ENCODE measurements at places on chromosomes 12 and 14.

DNA sequence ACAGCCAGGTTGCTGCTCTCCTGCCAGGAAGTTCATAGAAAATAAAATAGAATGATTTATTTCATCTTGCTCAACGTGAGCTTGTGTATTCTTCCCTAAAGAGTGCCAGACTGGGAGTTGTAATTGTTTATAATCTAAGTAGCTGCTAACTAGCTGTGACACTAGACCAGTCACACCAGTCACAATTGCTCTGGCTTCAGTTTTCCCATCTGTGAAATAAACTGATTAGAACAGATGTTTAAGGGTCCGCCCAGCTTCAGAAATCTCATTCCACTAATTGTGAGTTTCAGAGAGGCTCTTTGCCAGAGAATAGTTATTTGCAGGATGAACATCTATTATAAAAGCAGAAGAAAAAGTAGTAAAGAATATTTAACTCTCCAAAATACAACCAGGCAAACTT, 55.6 kb upstream of the ZDHHC17 start:
- no peak for DNase-seq

- DNase-seq: no peak
Measured at GRCh38 chr14:104322531-104323366, 184.4 kb downstream of the KIF26A start.

DNA sequence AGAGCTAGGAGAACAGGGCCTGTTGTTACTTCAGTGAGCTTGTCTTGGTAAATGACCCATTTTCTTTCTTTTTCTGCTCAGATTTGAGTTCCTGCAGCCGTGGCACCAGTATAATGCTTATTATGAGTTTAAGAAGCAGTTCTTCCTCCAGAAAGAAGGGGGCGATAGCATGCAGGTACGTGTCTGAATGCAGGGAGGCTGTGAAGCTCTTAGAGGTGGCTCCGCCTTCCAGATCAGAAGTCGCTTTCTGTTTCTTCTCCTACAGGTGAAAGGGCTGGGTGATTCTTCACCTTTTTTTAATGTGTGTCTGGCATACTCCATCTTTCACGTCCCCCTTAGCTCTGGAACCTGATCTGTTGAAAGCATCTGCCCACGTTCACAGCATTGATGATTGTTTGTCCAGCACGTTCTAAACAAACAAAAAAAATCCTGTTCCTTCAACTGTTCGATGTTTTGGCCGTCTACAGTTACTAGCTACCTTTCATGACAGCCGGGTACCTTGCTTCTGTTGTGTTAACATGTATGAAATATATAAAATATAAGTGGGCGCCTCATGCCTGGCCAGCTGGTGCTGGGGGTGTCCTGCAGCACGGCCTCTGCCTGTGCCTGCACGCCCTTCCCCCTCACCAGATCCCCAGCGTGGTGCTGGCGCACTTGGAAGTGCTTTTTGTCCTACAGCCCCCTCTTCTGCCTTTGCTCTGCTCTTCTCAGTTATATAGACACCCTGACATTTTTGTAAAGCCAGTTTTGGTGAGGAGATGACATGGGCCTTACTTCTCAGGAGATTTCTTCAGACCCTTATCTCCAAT, 44.6 kb downstream of the SFSWAP start:
- DNase-seq: peak; percentile 28

DNA sequence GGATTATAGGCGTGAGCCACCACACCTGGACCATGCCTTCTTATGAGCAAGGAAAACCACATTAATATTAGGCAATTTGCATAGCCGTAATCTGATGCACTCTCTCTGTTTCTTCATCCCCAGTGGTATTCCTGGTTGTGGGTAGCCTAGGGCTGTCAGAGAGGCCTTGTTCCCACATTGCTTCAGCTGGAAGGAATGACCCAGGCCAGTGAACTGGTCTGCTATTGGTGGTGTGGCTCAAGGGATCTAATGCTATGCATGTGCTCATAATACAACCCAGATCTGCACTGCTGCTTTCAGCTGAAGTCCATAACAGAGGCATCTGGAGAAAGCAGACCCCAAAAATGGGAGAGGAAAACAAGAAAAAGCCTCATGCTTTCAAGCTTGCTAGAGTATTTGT, 33.1 kb upstream of the G2E3 start:
- no peak for DNase-seq

- DNase-seq: no peak
Measured at GRCh38 chr12:86774841-86775388, 518.7 kb upstream of the MGAT4C start.

- DNase-seq: no peak
Measured at GRCh38 chr14:51487848-51488247, 163.9 kb upstream of the FRMD6 start.

DNA sequence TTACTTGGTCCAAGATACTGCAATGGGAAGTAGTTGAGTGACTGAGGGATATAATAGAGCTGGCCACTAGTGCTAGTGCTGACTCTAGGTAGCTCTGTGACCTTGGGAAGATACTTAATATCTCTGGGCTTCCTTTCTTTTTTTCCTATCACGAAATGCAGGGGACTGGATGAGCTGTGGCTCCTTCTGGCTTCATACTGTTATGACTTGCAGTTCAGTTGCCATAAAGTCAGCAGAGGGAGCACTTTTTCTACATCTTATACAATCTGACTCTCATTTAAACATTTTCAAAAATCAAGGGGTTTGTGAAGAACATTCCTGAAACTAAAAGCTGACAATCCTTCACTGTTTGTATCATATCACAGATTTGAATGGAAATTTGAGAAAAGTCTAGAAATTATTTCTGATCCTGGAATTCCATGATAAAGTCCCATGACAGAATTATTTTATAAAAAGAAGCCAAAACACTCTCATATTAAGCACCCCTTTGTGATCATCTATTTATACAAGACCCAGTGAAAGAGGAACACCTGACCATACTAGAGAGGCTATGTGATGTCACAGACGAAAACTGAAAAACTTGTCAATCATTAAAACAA, 5.3 kb downstream of the BHLHE41 start:
- DNase-seq: no peak

DNA sequence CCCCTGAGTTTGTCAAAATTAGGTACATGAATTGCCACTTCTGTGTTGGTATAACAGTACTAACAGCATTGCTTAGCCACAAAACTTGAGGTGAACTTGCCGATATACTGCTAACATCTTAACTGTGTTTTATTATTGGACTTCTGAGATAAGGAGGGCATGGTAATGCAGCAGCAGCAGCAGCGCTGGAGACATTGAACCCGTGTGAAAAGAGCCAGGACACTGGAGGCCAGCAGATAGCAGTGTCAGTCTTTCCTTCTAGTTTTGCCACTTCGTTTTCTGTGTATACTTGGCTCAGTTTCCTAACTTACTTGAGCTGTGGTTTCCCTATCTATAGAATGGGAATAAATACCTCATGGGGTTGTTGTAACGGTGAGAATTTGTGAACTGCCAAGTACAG, 82.7 kb downstream of the KTN1 start:
- no peak for DNase-seq

GRCh38 chr12:110004598-110004997, 5.4 kb downstream of the ANKRD13A start:
- no peak for DNase-seq

DNA sequence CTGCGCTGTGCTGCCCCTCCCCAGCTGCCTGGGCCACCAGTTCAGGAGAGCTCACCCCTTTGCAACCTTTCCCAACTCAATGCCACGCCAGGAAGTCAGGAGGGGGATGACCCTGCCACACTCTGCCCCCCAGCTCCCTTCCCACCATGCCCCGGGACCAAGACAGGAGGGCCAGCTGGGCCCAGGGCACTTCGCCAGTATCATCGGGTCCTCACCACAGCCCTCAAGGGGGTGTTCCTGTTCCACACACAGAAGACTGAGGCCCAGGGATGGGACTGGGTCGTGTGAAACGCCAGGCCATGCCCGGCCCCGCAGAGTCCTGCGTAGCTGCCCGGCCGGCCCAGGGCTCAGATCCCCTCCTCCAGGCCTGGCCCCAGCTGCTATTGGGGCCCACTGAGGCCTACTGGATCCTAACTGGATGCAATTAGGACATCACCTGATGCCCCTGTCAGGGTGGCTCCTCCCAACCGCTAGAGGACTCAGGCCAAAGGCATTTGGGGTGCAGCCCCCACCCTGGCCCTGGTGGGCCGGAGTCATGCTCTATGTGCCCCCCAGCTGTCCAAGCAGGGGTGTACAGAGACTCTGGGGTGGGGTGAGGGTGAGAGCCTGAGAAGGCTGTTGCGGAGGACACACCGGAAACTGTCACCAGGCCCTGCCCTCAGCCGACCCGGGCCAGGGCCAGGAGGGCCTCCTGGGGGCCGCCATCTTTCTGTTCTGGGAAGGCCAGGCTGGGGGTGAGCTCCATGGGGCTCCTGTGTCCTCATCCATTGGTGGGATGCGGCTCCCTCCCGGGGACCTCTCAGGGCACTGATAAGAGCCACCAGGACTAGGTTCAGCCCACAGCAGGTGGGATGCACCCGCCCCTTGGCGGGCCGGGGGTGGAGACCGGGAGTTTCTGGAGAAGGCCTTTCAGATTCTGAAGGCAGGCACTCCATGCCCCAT, 29.3 kb upstream of the ANKRD9 start:
- no peak for DNase-seq

DNA sequence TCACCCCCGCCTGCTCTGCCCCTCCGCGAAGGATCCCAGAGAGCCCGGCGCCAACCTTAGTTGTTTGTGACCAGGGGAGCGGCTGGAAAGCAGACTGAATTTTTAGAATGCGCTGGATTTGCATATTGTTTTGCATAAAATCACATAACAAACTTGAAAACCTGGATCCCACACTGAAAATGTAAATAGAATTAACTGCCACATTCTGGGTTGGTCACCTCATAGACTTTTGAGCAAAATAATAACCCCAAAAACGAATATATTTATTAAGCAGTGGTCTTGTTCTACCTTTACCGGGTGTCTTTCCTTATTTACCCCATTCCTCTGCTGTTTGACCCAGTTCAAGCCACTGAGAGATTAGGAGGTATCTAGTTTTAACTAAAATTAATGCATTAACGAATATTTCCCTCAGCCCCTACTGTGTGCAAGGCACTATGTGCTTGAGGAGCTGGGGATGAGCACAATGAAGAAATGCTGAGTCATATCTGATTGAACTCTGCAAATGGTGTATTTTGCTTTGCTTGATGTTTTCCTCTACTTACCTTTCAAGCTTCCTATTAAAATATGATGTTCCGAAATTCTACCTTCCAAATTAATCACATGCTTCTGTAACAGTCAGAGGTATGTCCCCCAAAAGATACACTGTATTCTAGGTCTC, 438 bp upstream of the EGLN3 start:
- DNase-seq: no peak

- DNase-seq: no peak
Measured at GRCh38 chr14:79334272-79334671, 877.0 kb downstream of the DIO2 start.

- no peak for DNase-seq
Measured at GRCh38 chr14:86491743-86492142, 961.8 kb downstream of the FLRT2 start.

DNA sequence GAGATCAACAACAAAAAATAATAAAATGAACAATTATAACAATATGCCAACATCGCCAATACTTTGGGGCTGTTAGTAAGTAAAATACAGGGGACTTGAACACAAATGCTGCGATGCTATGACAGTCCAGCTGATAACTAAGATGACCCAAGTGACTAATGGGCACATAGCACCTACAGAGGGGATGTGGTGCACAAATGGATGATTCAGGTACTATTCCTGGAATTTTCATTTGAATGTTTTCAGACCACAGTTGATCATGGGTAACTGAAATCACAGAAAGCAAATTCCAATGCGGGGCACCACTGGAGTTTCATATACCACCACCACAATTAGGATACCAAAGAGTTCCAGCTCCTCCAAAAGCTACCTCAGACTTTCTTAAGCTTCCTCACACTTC, 82.9 kb downstream of the RCOR1 start:
- no peak for DNase-seq

DNA sequence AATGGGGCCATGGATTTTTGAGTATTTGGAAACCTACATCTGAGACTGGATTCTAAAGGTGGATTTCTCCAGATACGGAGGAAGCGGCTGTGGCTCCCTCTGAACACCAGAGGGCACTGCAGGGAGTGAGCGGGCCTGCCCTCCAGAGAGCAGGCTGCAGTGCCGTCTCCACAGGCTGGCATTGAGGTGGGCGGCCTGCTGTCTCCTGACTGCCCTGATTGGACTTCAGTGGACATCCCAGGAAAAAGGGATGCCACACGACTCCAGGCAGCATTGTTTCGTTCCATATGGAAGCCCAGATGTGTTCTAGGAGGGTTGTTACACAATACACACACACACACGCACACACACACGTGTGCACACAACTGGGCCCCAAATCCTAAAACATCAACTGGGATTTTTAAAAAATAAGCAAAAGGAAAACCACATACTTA, 20.9 kb upstream of the ANO2 start:
- peak; percentile 18 for DNase-seq

- no peak for DNase-seq
Measured at GRCh38 chr12:23084236-23084995, 459.4 kb downstream of the ETNK1 start.

GRCh38 chr14:66496188-66496807, 10.1 kb downstream of the CCDC196 start:
- DNase-seq: no peak

DNA sequence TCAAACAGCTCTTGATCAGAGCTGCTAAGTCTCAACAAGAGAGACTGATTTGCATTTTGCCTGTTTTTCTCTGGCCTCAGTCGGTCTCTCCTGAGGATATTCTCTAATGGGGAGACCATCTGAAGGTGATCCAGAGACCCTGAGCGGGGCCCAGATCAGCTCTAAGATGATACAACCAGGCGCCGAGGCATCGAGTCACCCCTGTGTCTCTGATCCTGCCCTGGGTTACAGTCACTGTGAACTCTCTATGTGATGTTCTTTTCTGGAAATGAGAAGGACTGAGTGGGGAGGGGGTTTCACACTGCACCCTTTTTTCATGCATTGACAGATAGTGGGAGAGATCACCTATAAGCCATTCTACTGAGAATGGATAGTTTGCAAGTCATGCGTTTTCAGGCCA, 247.6 kb upstream of the PWP1 start:
- no peak for DNase-seq

GRCh38 chr14:60723907-60724618, at the start of gene SIX4:
Gene SIX4 (minus strand): TSS chr14:60724351. CDS start chr14:60724074, 277 bp downstream.
- DNase-seq: no peak

DNA sequence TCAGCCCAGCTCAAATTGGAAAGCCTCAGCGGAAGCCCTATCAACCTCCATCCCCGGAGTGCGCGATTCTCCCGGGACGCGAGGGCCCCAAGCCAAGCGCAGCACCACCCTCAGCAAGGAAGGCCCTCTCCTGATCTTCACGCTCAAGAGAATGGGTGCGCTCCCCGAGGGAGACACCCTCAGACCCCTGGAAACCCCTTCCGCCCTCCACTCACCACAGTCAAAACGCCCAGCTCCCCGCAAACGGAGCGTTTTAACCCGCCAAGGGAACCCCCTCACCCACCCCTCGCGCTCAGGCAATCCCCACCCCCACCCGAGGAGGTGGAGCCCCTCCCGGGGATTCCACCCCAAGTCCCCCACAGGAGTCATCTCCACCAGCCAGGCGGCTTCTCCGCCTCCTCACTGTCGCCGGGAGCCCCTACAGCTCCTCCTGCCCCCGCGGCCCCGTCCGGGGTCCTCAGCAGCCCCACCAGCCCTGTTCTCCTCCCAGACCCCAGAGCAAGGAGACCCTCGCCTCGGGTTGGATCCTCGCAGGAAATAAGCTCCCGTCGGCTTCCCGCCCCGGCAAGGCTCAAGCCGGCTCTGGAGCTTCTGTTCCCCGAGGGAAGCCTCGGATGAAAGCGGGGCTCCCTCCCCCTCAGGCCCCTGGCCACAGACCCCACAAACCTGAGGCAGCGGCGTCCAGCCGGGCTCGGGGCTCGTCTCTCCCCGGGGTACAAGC, 507 bp downstream of the BAZ2A start:
- peak; percentile 25 for DNase-seq
